ENCODE measurements at places on chromosomes 1 and 21.

DNA sequence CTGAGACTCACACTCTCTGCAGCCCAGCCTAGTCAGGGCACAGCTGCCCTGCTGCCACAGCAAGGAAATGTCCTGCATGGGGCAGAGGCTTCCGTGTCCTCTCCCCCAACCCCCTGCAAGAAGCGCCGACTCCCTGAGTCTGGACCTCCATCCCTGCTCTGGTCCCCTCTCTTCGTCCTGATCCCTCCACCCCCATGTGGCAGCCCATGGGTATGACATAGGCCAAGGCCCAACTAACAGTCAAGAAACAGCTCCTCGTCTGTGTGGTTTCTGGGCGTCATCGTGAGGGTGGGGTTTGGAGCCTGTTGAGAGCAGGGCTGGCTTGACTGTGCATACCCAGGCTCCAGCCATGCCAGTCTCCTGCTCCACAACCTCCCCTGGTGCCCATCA, 19.5 kb downstream of the FAAH start:
- DNase-seq = peak; percentile 52

DNA sequence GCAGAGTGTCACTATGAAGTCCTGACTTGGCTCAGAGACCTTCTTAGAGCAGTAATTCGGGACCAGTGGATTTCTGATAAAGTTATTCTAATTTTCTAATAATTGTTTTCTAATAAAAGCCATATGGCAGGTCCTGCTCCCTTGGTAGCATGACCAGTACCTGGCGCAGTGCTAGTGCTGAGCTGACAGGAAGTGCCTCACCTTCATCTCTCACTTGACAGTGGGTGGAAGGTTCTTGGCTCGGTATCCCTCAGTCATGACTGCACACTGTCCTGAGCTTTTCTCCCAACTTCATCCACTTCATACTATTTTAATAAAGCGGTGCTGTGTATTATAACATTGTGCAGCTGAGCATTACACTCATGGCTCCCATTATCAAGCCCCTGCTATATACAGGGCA, 14.1 kb downstream of the VANGL1 start:
- no peak for DNase-seq

DNA sequence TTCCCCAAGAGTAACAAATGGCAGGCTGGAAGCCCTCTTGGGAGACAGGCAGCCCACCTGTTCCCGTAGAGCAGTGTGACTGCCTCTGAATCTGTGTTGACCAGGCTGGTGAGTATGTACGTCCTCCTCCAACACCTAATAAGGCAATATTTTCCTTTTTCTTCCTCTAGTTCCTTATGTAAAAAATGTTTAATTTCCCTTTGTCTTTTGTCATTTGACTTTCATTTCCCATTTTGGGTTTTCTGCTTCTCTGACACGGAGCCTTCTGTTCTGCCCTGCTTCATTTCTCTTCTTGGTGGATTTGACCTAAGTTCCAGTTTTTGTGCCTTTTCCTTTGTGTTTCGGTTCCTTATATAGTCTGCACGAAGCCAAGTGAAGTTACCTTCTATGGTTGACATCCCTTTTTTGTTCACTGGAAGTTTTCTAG, 65.8 kb upstream of the ATF3 start:
- DNase-seq = no peak

- no peak for DNase-seq
Measured at GRCh38 chr1:53730224-53730865, 8.6 kb downstream of the GLIS1 start.

GRCh38 chr1:165772739-165773138, 4.1 kb upstream of the TMCO1 start:
- no peak for DNase-seq

Data from CD4-positive, alpha-beta T cell treated with Interleukin-10 for 1 hour (primary cell).